ENCODE measurements at places on chromosomes 6 and 20.

DNA sequence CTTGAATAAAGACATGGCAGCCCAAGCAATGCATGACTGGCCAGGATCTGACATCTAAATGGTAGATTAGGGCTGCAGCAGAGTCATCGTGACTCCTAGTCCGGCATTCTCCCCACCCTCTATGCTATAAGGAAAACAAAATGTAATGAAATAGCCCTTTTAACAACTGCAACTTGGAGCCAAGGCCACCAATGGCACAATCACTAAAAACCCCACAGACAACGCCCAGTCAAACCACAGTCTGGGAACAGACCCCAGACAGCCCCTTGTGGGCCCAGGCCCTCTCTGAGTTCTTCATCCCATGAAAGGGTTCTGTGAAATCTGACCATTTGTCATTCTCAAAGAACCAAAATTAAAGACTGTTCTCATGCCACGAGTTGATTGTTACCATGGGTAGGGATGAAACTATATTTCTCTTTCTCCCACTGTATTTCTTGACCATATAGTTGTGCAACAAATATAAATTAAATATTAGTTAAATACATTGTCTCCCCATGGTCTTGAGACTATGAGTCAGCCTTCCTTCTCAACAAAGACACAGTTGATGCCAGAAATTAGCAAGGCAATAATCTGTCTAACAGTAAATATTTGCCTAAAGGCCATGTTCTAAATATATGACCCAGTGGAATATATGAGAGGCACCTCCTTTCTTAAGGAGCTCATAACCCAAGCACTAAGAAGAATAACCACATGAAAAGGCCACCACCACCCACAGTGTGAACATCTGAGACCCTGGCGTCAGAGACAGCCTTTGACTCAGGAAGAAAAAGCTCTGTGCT lies 85.6 kb upstream of the SSTR4 start:
- peak; percentile 3 for DNase-seq

- no peak for DNase-seq
Measured at GRCh38 chr6:126072172-126072571, 85.8 kb downstream of the TRMT11 start.

- no peak for DNase-seq
Measured at GRCh38 chr6:119162134-119162775, 83.8 kb upstream of the FAM184A start.

DNA sequence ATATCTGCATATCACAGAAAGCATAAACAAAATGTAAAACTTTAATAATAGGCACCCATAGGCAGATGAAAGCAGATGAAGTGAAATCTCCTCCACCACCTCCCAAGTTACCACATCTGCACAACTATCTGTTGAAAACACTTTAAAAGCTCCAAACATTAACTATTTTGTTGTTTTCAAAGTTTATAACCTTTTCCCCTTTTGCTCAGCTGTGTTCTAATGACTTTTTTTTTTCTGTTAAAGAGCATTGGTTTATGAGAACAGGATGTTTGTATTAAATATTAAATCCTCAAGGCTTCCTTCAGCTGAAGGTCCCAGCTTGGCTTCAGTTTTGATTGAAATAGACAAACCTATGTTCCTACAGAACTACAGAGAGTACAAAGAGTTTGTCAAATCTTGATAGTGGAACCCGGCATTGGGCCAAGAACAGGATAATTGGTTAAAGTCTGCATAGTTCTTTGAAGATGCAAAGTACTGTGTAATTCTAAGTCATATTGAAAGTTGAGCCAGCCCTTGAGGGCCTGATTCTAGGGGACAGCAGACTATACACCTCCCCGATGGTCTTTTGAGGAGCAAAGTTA lies 255.1 kb upstream of the JAG1 start:
- no peak for DNase-seq

- DNase-seq = no peak
Measured at GRCh38 chr6:105569706-105570105, 166.8 kb upstream of the PREP start.

GRCh38 chr20:36541768-36542488 lies 609 bp downstream of the MYL9 start:
- DNase-seq = peak; percentile 63

- DNase-seq = no peak
Measured at GRCh38 chr6:39563566-39564311, 161.5 kb downstream of the KIF6 start.
